ENCODE measurements at places on chromosomes 1 and 21. TPM values are rescaled to one million over a fixed set of nuclear protein-coding genes. Genes with fewer than 3 reads are reported as not detected.

GRCh38 chr1:212313616-212314015, 28.4 kb downstream of the PPP2R5A start:
- DNase-seq: no peak

SH2D1B gene
- total RNA-seq: not detected

LDLRAD2 gene
- not detected for total RNA-seq

- no peak for DNase-seq
Observed at GRCh38 chr21:35100349-35100811, 51.3 kb upstream of the RUNX1 start.

DNA sequence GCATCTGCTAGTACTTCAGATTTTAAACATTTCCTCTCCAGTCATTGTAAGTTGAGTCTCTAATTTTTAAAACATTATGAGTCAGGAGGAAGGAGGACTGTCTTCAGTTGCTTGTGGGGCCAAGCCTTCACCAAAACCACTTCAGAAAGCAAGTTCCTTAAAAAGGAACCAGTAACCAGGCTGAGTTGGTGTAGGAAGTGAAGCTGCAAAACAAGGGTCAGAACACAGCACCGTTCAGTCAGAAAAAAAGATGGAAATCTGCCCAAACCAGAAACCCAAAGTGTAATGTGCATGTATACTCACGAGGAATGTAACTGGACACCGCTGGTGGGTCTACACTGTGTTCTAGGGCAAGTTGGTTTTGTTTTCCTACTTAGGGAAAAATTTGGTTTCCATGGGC, 402.1 kb downstream of the SETD4 start:
- no peak for DNase-seq

- no peak for DNase-seq
Observed at GRCh38 chr1:95154096-95154495, 36.9 kb downstream of the TLCD4 start.

- DNase-seq: no peak
Observed at GRCh38 chr1:146032631-146033219, 11.2 kb upstream of the HJV start.

GRCh38 chr21:26965040-26965906, 1.6 kb downstream of the ADAMTS5 start:
- DNase-seq: no peak

GRCh38 chr1:156664046-156664766, 13.0 kb downstream of the NES start:
- no peak for DNase-seq

GRCh38 chr1:210489491-210489890, 160.8 kb downstream of the HHAT start:
- DNase-seq: no peak

DNA sequence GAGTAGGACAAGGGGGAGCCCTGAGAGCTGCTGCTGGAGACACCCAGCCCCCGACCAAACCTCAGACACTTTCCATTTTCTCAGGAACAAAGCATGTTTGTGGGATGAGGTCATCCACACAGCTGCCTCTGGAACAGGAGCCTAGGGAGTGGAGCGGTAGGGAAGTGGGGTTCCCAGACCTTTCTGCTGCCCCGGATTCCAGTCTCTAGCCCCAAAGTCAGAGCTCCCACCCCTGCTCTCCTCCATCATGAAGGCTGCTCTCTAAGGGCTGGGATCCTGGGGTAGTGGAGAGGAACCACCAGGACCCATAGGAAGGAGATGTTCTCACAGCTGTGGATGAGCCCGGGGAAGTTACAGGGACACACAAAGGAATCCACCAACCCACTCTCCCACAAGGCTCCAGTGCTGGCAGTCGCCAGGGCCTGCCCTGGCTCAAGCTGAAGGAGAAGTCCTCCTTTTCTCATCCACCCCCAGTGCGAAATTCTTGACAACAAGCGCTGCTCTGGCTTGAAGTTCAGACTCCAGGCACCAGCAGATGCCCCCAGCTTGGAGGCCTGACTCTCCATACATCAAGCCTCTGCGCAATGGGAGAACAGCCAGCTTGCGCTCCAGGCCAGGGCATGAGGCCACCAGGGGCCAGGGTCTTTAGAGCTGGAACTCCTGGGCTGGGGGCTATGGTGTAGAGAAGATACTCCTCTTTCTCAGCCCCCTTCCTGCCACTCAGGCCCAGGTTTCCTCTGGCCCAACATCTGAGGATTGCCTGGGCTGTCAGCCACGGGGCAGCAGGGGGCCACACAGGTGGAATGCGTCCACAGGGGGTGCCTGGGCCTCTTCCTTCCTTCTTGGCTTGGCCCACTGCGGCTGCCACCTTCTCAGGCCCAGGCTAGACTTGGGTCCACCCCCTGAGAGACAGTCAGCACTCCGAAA, 4.5 kb downstream of the FHL3 start:
- no peak for DNase-seq

- DNase-seq: no peak
Observed at GRCh38 chr1:67316918-67317317, 9.2 kb downstream of the IL12RB2 start.

- peak; percentile 13 for DNase-seq
Observed at GRCh38 chr1:15248216-15248615, 1.2 kb downstream of the FHAD1 start.

GRCh38 chr1:5200006-5200405, 545.6 kb downstream of the AJAP1 start:
- no peak for DNase-seq

DNA sequence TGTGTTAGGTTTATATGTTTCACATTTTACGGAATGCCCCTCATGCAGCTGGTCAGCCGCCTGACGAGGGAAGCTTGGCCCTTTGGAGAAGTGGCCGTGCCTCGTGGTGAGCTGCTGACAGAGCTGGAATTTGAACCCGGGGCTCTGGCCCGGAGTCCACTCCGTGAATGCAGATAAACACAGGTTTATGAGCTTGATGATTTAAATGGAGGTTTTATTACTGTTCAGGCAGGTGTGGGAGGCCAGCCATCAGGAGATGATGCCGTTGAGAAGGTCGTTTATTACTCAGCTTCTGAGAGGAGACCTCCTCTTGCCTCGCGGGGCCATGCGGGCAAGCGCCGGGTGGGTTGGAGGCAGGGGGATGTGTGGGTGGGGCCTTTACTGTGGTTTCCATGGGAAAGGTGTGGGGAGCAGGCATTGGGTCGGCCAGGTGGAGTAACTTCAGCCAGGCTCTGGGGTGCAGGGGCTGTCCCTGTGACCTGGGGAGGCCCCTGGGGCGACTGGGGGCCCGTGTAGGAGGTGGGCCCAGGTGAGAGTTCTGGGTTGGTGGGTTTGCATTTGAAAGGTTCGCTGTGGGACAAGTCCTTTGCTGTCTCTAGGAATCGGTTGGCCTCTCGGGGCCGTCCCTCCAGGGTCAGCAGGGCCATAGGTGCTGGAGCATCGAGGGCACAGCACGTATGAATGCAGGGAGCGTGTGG, 22.0 kb downstream of the PRKCZ start:
- no peak for DNase-seq

DNA sequence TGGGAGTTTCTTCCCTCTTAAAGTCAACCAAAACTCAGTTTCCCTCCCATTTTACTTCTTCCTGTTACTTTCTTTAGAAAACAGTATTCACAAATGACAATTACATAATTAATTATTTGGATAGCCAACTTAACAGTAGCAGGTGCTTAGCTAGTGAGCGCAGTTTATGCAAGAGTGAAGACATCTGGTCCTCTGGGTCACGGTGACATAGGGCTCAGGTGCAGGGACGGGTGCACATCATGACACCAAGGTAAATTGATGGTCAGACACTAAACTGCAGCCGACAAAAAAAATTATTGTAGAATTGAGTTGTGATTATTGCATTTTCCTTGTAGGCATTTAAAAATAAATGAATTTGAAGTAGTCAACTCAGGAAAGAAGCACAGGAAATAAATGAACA, 142.0 kb upstream of the KCTD3 start:
- DNase-seq: no peak

DNA sequence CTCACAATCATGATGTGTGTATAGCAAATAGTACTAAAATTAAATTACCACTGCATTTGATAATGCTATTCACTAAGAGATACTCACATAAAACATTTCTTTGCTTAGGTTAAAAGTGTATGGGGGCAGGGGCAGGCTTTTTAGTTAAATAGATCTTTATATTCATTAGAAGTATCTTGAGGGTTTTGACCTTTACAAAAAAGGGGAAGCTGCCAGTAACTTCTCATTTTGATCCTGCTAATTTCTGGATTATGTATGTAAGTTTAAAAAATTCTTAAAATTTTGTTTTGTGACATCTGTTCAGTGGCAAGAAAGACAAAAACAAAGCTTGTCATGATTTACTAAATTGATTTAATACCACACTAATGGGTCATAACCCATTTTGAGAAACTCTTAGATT, 45.8 kb upstream of the S1PR1 start:
- no peak for DNase-seq

DNA sequence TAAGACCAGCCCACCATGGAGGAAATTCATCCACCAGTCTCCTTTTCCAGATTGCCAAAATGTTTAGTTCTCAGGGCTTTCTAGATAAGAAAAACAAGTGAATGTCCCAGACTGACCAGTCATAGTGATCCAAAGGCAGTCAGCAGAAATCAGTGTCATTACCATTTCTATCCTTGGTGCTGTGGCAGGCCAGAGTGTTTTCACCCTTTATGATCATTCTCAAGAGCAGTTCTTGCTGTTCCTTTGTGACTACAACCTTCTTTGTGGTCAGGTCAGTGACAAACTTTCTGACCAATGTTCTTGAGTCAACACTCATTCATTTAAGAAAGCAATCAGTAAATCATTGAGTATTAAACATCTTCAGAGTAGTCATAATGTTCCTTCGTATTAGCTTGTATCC, 7.3 kb upstream of the DHCR24 start:
- no peak for DNase-seq

GRCh38 chr1:31848381-31848897, 32.6 kb upstream of the SPOCD1 start:
- no peak for DNase-seq

DNA sequence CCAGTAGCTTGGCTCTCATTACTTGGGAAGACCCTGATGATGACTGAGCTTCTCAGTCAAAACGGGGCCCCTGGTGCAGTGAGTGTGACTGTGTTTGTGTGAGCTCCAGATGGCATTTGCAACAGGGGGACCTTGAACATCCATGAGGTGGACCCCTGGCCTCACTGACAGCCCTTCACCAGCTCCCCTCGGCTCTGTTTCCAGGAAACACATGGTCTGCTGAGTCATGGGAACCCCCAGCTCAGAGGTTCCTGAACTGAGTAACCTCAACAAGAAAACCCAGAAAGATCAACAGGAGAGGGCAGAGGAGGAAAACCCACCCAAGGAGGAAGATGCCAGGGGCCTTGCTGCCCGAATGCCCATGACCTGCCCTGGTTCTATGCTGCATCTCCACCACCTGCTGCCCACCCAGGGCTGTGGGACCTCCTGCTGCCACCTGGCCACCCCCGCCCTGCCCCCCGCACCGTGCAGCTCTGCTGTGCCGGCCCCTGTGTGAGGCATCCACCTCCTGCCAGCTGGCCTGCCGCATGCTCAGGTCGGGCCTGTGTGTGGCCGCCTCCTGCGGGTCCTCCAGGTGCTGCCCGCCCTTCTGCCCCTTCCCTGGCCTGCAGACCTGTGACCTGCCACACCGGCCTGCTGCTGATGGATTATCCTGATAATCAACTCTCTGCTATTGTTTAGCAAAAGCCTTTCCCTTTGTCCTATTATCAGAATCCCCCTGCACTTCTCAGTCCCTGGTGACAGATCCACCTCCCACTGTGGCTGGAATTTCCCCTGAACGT, 4.2 kb upstream of the KRTAP12-1 start:
- peak; percentile 28 for DNase-seq

- no peak for DNase-seq
Observed at GRCh38 chr1:84450910-84451309, 28.2 kb upstream of the RPF1 start.

SPEN gene
- 32.9 TPM for total RNA-seq

OR2T35 gene
- total RNA-seq: not detected

DNA sequence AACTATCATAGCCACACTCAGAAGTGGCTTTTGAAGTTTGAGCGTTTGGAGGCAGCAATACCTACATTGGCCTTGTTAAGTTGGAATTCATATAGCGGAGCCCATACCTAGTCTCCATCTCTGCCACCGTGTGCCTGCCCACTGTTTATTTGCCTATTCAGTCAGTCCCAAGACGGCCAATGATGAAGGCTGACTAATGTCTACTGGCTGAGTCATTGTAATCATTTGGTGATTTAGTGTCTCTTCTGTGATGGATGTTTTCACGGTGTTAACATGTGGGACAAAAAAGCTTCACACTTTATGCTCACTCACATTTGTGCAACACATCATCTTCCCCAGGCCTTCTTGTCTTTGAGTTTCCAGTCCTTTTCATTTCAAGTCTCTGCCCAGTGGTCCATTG, 92.6 kb upstream of the PBX1 start:
- no peak for DNase-seq

- no peak for DNase-seq
Observed at GRCh38 chr1:28249013-28249865, 10.1 kb upstream of the SESN2 start.

DNA sequence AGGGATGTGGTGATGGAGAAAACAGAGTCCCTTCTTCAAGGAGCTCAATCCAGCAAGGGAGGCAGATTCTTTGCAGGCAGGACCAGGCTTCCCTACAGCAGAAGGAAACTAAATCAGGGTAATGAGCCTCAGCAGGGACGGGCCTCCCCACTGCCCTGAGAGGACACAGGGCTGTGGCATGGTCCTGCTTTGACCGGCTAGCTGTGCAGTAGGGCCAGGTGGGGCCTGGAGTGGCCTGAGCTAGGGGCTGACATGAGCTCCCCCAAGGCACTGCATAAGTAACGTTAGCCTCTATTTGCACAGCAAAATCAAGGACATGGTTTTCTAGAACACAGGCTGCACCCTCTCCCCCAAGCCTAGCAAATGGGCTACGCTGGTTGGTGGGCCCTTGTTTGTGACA, 162.9 kb downstream of the RYR2 start:
- DNase-seq: no peak

- DNase-seq: peak; percentile 23
Observed at GRCh38 chr1:230071316-230071715, 4.3 kb downstream of the GALNT2 start.

DNA sequence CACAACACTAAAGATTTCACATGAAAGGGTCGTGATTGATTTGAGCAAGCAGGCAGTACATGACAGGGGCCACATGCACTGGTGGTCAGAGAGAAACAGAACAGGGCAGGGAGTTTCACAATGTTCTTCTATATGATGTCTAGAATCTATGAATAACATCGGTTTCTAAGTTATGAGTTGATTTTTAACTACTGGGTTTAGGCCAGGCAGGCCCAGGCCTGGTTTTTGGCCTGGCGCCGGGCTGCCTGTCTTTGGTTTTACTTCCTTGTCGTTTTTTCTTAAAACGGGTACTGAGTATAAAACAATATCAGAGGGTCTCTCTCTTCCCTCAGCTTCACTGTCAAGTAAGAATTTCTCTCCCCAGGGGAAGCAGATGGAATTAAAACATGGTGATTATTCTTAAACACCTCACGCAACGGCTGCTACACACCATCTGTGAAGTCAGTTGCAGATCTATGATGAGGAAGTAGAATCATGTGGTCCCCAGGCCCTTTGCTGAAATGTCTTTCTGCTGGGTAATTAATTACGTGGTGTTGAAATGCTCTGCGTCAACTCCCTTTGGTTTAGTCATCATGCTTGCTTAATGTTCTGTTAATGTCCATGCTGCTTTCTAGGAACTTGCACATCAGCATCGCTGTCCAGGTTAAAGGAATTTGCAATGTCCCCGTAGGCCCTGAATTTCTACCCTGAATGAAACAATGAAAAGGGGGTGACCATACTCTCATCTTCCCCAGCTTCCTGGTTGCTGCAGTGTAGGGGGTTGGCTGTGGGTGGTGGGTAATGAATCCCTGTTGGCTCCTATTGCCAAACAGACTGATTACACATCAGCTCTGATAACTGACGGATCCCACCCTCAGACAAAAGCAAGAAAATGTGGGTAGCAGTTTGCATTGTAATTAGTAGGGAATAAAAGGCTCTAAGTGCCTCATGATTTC, 70.3 kb downstream of the SERINC2 start:
- DNase-seq: peak; percentile 71

CD52 gene
- 4.9 TPM for total RNA-seq

- no peak for DNase-seq
Observed at GRCh38 chr1:43062527-43063095, 103.9 kb upstream of the SLC2A1 start.
